ENCODE measurements at places on chromosomes 13 and 19. TPM values are rescaled to one million over a fixed set of nuclear protein-coding genes. Genes with fewer than 3 reads are reported as not detected.

Gene UBE2L5
- not detected for total RNA-seq

Gene OBI1
- total RNA-seq: 16.7 TPM

Gene FXYD1
- total RNA-seq: not detected

Gene GNG8
- 54.6 TPM for total RNA-seq

Gene FCAR
- not detected for total RNA-seq

Gene CRTC1
- 28.8 TPM for total RNA-seq

Gene ZNF480
- total RNA-seq: 21.8 TPM

Gene ZNF569
- 11.8 TPM for total RNA-seq

Gene CLEC17A
- total RNA-seq: not detected

Gene CXCL17
- total RNA-seq: not detected

Gene KIR2DL3
- not detected for total RNA-seq

Gene ZNF471
- 18.7 TPM for total RNA-seq

Gene CBY2
- total RNA-seq: not detected

Gene SPRY2
- 29.3 TPM for total RNA-seq

Gene PSG5
- not detected for total RNA-seq

Gene SPPL2B
- total RNA-seq: 166 TPM

Gene SYNE4
- total RNA-seq: 2.0 TPM

Gene FCER2
- not detected for total RNA-seq

Gene SOX1
- total RNA-seq: 0.76 TPM

Gene RNF126
- 51.7 TPM for total RNA-seq

Gene HSPB6
- 0.49 TPM for total RNA-seq

Gene KL
- total RNA-seq: not detected

Gene VSTM2B
- total RNA-seq: 16.6 TPM

Gene SIGLEC8
- not detected for total RNA-seq

Gene LILRA1
- not detected for total RNA-seq

Gene ZNF813
- 5.2 TPM for total RNA-seq

Gene THSD1
- total RNA-seq: 0.27 TPM

Gene MAMSTR
- 2.7 TPM for total RNA-seq

Gene DEDD2
- total RNA-seq: 30.7 TPM

Gene CERS1
- 15.3 TPM for total RNA-seq

Gene AMER2
- 1.5 TPM for total RNA-seq

Gene CD209
- total RNA-seq: not detected

Gene CEACAM3
- not detected for total RNA-seq

Gene S1PR4
- total RNA-seq: not detected

Gene BEST2
- total RNA-seq: not detected

Gene MEDAG
- 0.51 TPM for total RNA-seq

Gene PSPN
- total RNA-seq: 2.3 TPM

Gene KLK4
- total RNA-seq: 0.66 TPM

Gene CEACAM4
- total RNA-seq: not detected

Gene ATP7B
- total RNA-seq: 17.4 TPM

Gene SMIM44
- not detected for total RNA-seq

Gene ERICH6B
- total RNA-seq: not detected

Gene SLAIN1
- 120 TPM for total RNA-seq

Gene PNKP
- total RNA-seq: 81.3 TPM

Gene SF3A2
- 101 TPM for total RNA-seq

Gene NUDT19
- 3.2 TPM for total RNA-seq

Gene LRRC63
- not detected for total RNA-seq

Gene RUBCNL
- 1.9 TPM for total RNA-seq

Gene ANKLE1
- total RNA-seq: 9.3 TPM

Gene TJP3
- total RNA-seq: 3.1 TPM

Gene GPC6
- 11.8 TPM for total RNA-seq
